ENCODE measurements at places on chromosomes 3 and 15. TPM values are rescaled to one million over a fixed set of nuclear protein-coding genes. Genes with fewer than 3 reads are reported as not detected.

The TUSC7 gene
- not detected for total RNA-seq

GRCh38 chr15:64930778-64931371 is 19.2 kb downstream of the ANKDD1A start:
- H3K36me3 ChIP-seq = no peaks in the 10 kb centered on the region
- peaks cover 7% of the 10 kb centered on the region for H3K4me1 ChIP-seq
- H3K27me3 ChIP-seq = no peaks in the 10 kb centered on the region
- H3K4me3 ChIP-seq = no peak overlapping the region
- no peak overlapping the region for H3K27ac ChIP-seq

DNA sequence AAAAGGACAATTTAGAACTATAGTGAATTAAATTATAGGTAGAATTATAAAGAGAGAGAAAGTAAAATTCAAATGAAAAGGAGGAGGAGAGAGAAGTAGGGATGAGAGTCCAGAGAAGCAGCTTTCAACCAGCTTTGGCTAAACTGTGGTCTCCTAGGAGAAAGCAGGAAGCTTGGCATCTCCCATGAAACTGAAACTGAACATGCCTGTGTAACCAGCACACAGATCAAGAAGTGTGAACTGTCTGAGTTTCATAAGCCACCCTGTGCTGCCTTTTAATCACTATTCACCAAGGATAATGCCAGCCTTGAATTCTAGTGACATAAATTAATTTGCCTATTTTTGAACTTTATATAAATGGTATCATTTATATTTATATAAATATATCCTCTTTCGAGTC is 128.5 kb downstream of the MYRIP start:
- H3K4me3 ChIP-seq = no peak overlapping the region
- H3K27me3 ChIP-seq = no peaks in the 10 kb centered on the region
- no peak overlapping the region for H3K27ac ChIP-seq
- H3K36me3 ChIP-seq = no peaks in the 10 kb centered on the region

The CD80 gene
- 2.3 TPM for total RNA-seq

The PPM1M gene
- total RNA-seq = 22.8 TPM

- H3K4me1 ChIP-seq = peaks cover 7% of the 10 kb centered on the region
- H3K4me3 ChIP-seq = no peak overlapping the region
- H3K27ac ChIP-seq = peak overlapping the region; percentile 11
- DNase-seq = no peak
Observed at GRCh38 chr15:64456634-64457108, 3.7 kb upstream of the ZNF609 start.

Measured in thyroid gland (tissue), 4 donors.